ENCODE measurements at places on chromosomes 11 and 22. TPM values are rescaled to one million over a fixed set of nuclear protein-coding genes. Genes with fewer than 3 reads are reported as not detected.

BRMS1 gene
- 41.2 TPM for total RNA-seq

OR5D13 gene
- total RNA-seq: not detected

CEND1 gene
- not detected for total RNA-seq

MRGPRX3 gene
- not detected for total RNA-seq

CENPM gene
- 7.1 TPM for total RNA-seq

C11orf16 gene
- total RNA-seq: not detected

MGAT3 gene
- 0.16 TPM for total RNA-seq

OR4S2 gene
- total RNA-seq: not detected
